ENCODE measurements at places on chromosomes 5 and 9.

- no peak for DNase-seq
Observed at GRCh38 chr9:119280740-119281485, 88.3 kb downstream of the BRINP1 start.

- no peak for DNase-seq
Observed at GRCh38 chr9:77667151-77667550, 19.0 kb upstream of the GNA14 start.

DNA sequence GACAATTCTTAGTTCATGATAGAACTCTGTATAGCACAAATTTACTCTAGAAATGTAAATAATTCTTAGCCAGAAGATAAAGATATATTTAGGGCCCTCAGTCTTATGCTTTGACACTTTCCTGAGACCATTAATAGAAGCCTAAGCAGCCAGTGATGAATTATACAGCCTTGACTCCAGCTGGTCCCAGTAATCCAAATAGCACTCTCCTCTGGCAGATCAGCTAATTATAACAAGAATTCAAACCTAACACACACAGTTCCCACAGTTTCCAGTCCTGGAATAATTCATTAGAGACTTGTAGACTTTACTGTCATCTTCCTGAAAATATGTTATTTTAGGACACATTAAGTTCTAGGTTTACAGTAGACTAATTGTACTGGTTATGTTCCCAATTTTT lies 50.4 kb downstream of the SHOC1 start:
- DNase-seq = no peak

GRCh38 chr9:124333203-124333579 lies 75.4 kb downstream of the NEK6 start:
- DNase-seq = no peak

DNA sequence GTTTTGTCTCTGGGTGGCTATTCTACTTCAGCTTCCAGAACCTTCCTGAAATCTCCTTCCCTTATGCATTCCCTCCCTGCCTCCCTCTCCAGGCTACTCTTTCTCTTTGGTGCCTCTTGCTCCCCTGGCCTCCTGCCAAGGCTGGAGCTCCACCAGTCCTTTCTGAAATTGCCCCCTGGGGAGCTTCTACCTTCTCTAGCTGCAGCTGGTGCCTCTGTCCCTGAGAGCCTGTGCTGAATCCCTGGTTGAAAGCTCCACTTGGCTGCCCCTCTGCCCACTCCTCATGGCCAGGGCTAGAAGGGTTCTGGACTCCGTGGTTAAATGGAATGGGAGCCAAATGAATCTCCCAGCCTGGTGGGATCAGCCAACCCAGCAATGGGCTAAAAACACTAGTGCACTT lies 80.1 kb downstream of the COL15A1 start:
- no peak for DNase-seq

DNA sequence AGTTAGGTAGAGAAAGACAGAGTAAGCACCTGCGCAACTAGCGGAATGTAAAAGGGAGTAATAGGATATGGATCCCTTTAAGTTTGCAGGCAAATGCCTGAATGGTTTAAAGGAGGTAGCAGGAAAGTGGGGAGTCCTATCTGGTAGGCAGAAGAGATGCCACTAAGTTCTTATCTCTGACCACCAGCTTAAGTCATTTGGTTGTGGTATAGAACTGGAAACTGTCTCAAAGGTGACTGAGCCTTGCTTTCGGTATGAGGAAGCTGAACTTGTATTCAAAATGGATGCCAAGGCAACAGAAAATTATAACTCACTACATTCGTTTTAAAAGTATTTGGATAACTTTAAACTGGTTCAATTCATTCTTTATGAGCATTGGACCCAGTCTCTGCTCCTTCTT lies 475.6 kb downstream of the DMRTA1 start:
- no peak for DNase-seq

DNA sequence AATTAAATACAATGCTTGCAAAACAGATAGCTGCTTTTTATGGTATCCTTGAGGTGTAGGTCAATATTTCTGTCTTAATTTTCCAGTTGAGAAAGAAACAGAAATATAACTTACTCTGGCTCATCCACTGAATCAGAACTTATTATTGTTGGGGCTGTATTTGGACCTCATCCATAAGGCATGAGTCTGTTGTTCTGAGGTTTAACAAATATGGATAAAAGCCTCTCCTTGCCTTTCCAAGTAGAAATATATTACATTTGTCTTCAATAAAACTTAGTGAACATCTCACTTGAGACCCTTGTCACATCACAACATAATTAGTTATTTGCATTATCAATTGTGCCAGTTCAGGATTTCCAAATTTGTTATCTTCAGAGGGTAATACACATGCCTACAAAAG lies 525.8 kb downstream of the AGTPBP1 start:
- DNase-seq = no peak

All from activated CD4-positive, alpha-beta T cell treated with anti-CD3 and anti-CD28 coated beads, Interleukin-2, amount 50 U/mL, for 1 hour (primary cell).